ENCODE measurements at places on chromosomes 5 and 9. TPM values are rescaled to one million over a fixed set of nuclear protein-coding genes. Genes with fewer than 3 reads are reported as not detected.

Gene CCNJL
- 14.3 TPM for total RNA-seq

Gene TAF11L12
- not detected for total RNA-seq

Gene ADAMTSL1
- total RNA-seq: not detected

Gene TMEM232
- not detected for total RNA-seq

Gene C5orf58
- not detected for total RNA-seq

Gene PCDHB13
- 0.20 TPM for total RNA-seq

Gene FOXE1
- total RNA-seq: 4.3 TPM

Gene NUTM2G
- total RNA-seq: not detected

Gene PHF2
- 18.2 TPM for total RNA-seq

Gene MELK
- 75.9 TPM for total RNA-seq

Gene ZNF618
- total RNA-seq: 12.2 TPM

Gene LMNB1
- 57.7 TPM for total RNA-seq

Gene SH3GLB2
- 58.3 TPM for total RNA-seq

Gene PCDHA8
- not detected for total RNA-seq

Gene GAPT
- not detected for total RNA-seq

Gene OR13C3
- not detected for total RNA-seq

Gene RLN2
- 0.21 TPM for total RNA-seq

Gene CMYA5
- 0.53 TPM for total RNA-seq

Gene SLC25A2
- not detected for total RNA-seq

Gene ADRA1B
- total RNA-seq: 19.1 TPM

Gene DAB2IP
- 10.3 TPM for total RNA-seq

Gene ACTL7B
- total RNA-seq: not detected

Gene PKD2L2
- not detected for total RNA-seq

Gene PAPPA
- total RNA-seq: 46.1 TPM

Gene ADAMTS13
- 0.69 TPM for total RNA-seq

Gene GHR
- total RNA-seq: not detected

Gene PIGO
- total RNA-seq: 50.9 TPM

Gene DMRTA1
- 0.63 TPM for total RNA-seq

Gene CDK9
- 43.2 TPM for total RNA-seq

Gene IL13
- total RNA-seq: not detected

Gene PCDHA9
- not detected for total RNA-seq

Gene GM2A
- 18.3 TPM for total RNA-seq

Gene CNTNAP3
- total RNA-seq: 12.7 TPM

Gene SNX24
- total RNA-seq: 21.3 TPM

Gene OR13F1
- total RNA-seq: not detected

Gene CA9
- 6.6 TPM for total RNA-seq

Gene ATP10B
- not detected for total RNA-seq
